Effector memory CD4-positive, alpha-beta T cell (primary cell): ENCODE measurements at places on chromosomes 5 and 9.

- no peak for DNase-seq
Measured at GRCh38 chr5:43357878-43358281, 44.7 kb upstream of the HMGCS1 start.

- DNase-seq: no peak
Measured at GRCh38 chr9:7909537-7909936, 110.0 kb upstream of the DMAC1 start.

DNA sequence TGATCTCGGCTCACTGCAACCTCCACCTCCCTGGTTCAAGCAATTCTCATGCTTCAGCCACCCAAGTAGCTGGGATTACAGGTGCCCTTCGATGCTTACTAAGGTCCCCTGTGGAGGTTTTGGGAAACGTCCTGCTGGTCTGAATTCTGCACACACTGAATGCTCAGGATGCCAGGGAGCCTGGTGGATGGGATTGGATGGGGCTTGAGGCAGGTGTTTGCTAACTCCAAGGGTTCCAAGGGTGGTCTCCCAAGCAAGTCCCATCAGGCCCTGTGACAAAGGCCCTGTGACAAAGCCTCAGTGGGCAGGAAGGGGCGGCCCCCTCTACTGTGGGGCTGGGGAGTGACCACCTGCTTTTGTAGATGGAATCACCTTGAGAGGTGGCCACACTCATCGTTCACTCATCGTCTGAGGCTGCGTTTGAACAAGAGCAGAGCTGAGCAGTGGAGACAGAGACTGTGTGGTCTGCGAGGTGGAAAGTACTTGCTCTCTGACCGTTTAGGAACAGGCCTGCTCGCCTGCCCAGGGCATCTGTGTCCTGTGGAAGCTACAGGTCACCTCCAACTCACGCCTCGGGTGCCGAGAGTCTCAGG is 40.2 kb downstream of the MRPL36 start:
- DNase-seq: no peak

DNA sequence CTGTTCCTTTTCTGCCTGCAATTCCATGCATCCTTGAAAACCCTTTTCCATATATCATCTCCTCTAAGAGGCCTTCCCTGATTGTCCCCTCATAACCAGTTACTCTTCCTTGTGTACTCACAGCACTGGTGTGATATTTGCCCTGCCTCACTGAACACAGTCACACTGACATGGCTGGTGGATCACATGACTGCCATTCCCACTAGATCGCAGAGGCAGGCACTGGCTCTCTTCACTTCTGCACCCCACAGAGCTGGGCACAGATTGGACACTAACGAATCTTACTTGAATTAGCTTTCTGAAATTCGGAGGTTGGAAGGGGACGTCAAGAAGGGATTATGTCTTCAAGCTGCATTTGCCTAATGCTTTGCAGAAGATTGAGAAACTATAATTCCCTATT is 208.0 kb downstream of the PAPPA start:
- no peak for DNase-seq

DNA sequence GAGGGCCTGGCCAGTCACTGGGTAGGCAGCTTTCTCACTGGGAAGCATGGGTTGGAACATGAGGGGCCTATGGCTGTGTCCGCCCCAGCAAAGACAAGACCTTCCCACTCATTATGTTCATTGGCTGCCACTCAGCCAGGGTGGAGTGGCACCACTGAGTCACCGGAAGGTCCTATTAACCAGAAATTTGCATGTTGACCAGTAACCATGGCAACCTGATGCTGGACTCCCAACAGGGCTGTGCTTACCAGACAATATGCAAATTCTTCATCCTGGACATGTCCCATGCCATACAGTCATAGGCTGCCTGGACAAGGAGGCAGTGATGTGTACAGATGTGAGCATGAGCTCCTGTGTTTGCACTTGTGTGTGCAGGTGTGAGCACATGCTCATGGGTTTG is 66.7 kb downstream of the PSD2 start:
- no peak for DNase-seq

- no peak for DNase-seq
Measured at GRCh38 chr5:119385136-119385535, 29.3 kb downstream of the TNFAIP8 start.

GRCh38 chr9:13817754-13818278 is 496.1 kb downstream of the NFIB start:
- no peak for DNase-seq

GRCh38 chr5:76804266-76804665 is 14.6 kb upstream of the F2RL1 start:
- no peak for DNase-seq

DNA sequence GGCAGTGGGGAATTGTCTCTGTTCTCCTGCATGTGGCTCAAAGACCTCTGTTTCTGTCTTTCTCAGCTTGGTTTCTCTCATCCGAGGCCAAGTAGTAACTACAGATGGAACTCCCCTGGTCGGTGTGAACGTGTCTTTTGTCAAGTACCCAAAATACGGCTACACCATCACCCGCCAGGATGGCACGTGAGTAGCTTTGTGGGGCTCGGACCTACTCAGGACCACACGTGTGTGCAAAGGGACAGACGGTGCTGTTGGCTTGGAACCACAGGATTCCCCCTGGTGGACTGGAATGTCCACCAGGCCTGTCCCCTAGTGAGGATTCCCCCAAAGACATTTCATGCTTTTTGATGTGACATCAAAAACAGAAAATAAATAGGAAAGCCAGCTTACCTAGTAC is 96.3 kb upstream of the WWC1 start:
- no peak for DNase-seq

DNA sequence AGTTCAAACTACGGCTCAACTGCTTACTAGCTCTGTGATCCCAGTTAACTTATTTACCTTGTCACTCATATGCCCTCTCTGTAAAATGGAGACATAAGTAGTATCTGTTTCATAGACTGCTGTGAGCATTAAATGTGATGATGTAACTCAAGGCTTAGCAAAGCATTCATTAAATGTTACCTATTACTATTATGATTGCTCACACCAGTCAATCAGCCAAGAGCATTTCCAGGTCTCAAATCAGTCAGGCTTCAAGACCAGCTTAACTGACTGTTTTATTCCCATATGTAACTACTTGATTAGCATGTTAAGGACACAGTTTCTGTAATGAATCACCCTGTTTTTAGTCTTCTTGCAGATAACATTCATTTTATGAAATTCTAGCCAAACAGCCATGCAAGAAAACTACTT is 413.3 kb downstream of the MLLT3 start:
- DNase-seq: no peak

DNA sequence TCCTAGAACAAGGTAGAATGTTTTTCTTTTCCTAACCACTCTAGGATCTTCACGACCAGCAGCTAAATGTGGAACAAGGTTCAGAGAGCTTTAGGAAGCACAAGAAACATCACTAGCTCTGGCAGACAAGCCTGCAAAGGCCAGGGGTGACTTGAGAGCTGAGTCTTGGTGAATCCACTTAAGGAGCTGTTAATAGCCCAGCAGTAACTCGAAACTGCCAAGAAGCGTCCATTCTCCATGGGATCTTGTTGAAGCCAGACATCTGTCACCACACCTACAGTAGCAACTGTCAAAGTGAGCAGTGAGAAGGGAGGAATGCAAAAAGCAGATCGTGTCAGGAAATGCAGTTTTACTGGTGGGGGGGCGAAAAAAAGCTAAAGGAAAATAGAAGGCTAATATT is 87.2 kb downstream of the ATPSCKMT start:
- no peak for DNase-seq

DNA sequence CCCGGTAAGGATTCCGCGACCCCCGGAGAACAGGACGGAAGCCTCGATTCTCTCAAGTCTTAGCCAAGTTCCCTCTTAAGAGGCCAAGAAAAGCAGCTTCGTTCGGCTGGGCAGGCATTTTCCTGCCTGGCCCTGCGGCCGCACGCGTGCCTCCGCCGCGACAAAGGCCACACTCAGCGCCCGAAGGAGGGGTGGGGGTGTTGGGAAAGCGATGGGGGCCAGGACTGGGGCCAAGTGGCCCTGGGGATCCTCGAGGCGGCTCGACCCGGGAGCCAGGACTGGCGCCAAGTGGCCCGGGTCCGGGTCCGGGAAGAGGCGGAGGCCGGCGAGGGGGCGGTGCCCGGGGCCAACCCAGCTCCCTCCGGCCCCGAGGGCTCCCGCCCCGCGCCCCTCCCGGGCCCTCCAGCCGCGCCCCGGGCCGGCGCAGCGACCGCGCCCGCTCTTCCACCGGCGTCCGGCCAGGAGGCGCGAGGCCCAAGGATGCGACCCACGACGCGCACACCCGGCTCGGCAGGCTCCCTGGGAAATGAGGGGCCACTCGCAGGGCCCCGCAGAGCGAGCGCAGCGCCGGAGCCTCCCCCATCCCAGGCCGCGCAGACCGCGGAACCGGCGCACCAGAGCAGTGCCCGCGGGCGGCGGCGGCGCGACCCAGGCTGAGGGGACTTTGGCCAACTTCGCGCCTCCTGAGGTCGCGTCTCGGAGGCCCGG is 756 bp downstream of the VAV2 start:
- DNase-seq: no peak

GRCh38 chr5:105057001-105057436 is 1494.4 kb upstream of the NUDT12 start:
- DNase-seq: no peak

DNA sequence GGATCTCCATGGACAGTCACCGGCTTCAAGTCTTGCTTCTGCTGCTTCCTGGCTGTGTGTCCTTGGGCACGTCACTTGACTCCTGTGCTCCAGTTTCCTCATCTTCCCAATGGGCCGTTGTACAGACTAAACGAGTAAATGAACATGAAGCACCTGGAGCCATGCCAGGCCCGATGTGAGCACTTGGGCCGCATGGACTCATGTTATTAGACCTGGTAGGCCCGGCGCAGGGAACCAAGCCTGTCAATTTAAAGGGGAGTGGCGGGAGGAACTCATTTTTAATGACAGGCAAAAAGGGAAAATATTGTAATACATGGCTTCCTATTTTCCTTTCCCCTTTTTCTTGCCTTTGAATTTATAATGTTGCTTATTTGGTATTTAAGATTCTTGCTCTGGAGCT is 47.5 kb downstream of the TENT4A start:
- DNase-seq: no peak

GRCh38 chr9:23254404-23255184 is 571.4 kb downstream of the ELAVL2 start:
- no peak for DNase-seq

DNA sequence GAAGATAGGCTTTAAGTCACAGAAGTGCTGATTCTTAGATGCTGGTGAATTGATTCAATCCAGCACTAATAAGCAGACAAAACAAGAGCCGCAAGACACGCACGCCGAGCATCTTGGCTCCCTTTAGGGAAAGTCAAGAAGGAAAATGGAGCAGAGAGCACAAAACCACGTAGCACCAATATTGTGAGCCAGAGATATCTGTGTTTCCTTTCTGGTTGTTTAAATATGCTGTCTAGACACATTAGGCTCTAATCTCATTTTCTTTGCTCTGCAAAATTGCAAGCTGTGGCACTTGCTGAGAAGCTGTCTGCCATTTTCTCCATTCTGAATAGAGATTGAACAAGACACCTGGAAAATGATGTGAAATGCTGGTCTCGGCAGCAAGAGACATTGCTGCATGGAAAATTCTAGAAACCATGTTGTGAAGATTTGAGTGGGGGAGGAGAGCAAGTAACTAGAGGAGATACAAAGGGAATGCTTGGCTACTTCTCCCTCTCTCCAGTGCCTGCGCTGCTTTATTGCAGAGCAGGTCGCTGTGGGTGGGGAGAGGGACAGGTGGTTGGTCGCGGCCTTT is 336.3 kb downstream of the MED10 start:
- DNase-seq: no peak

- DNase-seq: no peak
Measured at GRCh38 chr5:14416621-14417275, 164.8 kb upstream of the OTULINL start.

GRCh38 chr5:74020503-74020902 is 394.5 kb downstream of the ARHGEF28 start:
- no peak for DNase-seq

DNA sequence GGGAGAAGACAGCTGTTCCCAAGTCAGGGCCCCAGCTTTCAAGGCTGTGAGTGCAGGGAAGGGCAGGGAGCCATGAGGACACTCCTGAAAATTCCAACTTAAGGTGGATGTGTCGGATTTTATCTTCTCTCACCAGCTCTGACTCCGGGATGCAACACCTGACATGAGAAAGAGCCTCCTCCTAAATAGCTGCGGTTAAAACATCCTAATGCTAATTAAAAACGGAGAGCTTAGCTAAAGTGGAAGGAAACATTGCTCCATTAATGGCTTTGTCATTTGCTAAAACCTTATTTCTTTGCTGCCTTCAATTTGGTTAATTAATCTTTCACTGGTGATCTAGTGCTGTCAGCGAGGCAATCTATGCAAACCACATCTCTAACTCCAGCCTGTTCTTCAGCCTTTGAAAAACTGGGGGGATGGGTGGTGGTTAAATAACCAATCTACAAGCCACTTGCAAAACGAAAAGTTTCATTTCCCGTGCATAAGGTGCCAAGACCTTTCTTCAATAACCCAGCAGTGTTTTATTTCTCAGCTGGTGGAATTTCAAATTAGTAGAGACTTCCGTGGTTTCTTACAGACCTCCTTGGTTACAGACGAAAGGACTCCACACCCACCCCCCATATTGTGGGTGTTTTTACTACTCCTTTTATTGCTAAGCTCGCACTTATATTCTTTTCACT is 379.6 kb downstream of the MLLT3 start:
- no peak for DNase-seq

DNA sequence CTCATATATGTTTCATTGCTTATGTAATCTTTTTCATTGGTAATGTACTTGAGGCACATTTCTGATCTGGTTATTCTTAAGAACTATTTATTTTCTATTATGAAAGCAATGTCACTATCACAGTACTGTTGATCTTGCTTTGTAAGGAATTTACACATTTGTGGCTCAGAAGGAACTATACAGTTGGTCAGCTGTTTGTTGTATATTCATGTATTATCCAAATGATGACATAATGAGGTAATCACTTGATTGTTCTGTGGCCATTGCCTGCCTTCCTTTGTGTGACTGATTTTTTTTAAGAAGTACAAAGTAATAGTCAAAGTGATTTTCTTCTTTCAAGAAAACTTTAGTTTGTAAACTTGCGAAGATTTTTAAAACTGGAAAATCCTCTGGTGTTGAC is 399.9 kb downstream of the TMEM161B start:
- DNase-seq: no peak

GRCh38 chr9:114304416-114305188 is 18.3 kb upstream of the ORM1 start:
- no peak for DNase-seq

- no peak for DNase-seq
Measured at GRCh38 chr5:178349625-178350353, 117.2 kb upstream of the PHYKPL start.

- DNase-seq: no peak
Measured at GRCh38 chr5:79201206-79201605, 34.7 kb upstream of the JMY start.

- no peak for DNase-seq
Measured at GRCh38 chr5:57770039-57770438, 287.4 kb upstream of the ACTBL2 start.

DNA sequence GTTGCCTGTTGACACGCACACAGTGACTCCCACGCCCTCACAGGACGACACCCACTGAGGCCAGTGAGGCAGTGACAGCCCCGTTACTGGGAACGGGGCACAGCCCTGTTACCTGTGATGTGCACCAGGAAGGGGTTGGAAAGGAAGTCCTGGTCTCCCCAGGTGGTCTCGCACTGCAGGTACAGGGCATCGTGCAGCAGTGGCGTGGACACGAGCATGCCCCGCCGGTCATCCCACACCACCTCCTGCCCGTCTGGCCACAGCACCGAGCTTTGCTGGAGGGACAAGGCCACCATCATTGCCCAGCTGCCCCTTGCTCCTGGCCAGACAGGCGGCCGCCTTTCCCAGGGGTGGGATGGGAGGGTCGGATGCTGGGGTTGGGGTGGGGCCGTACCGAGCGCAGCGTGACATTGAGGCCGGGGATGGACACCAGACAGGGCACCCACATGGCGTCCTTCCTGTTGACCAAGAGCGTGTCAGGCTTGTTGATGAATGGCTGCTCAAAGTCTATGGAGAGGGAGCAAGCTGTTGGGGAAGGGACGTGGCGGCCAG is 19.5 kb downstream of the FLT4 start:
- no peak for DNase-seq
